ENCODE measurements at places on chromosomes 16 and 17.

DNA sequence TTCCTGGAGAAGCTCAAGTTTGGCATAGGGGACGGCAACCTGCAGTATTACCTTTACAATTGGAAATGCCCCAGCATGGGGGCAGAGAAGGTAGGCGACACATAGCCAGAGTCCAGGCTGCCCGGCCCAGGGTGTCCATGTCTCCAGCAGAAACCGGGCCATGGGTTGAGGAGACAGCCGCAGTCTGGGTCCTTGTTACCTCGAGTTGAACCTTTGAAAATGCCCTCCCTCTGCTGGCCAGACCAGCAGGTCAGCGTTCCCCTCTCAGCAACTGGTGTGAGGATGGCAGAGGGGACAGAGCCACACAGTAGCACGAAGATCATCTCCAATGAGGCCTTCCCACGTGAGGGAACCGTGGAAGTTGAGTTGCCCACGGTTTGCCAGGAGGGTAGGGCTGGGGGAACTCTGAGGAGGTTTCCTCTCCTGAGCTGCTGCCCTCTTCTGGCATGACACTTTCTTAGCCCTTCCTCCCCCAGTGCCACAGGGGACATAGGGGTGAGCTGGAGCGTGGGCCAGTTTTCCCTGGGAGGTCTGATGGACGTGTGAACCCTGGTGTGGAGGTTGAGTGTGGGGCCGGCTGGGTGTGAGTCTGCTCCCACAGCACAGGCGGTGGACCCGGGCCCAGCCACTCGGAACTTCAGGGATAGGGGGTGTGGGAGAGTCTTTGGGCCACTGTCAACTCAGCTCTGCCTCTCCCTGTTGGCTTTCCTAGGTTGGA is 27.2 kb downstream of the PLCD3 start:
- no peak for DNase-seq

- no peak for DNase-seq
These were observed 235.1 kb upstream of the RBFOX1 start for GRCh38 chr16:7097518-7097917.

GRCh38 chr16:83907631-83908250 is 8.8 kb downstream of the MLYCD start:
- no peak for DNase-seq

DNA sequence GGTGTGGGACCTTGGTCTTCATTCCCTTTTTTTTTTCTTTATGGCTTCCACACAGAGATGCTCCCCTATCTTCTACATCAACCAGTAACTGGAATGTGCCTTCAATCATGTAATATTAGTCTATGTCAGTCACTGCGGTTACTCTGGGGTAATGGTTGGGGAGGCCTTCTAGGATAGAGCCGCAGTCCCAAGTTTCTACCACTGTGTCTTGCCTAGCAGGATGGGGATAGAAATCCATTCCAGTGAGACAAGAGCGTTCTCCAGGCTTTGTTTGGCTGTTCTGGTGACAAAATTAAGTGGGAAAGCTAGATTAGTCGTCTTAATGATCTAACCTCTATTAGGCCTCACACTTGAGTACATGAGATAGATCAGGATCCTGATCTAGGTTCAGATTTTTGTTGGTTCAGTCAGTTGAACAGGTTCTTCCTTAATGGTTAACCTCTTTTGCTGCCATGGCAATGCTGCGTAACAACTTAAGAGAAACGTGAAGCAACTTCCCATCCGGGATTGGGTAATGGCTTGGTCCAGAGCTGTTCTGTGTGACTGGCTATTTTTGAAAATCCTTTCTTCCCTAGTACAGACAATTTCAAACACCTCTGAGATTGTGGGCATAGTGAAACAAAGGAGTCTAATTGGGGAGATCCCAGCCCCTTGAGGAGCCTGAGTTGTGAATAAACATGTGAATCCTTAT is 8.7 kb downstream of the MSL1 start:
- DNase-seq = no peak

GRCh38 chr17:74218436-74218835 is 5.1 kb downstream of the TTYH2 start:
- DNase-seq = no peak

GRCh38 chr17:27817731-27818130 is 17.4 kb upstream of the NOS2 start:
- DNase-seq = no peak

DNA sequence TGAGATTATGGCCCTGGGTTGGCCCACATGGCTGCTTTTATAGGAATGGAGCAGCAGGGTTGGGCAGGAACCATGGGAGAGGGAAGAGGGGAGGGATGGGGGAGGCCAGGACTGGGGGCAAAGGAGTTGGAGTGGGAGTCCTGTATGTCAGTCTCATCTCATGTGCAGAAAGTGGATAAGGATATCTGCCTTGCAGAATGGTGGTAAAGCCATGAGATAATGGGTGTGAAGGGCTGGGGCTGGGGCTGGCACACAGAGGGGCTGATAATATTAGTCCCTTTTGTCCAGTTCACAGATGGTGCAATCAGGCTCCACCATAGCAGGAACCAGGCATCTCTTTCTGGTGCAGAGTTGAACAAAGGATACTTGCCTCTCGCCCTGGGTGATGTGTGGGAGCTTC is 101.3 kb downstream of the MRM1 start:
- no peak for DNase-seq

GRCh38 chr16:16863672-16864071 is 484.7 kb downstream of the NPIPA7 start:
- no peak for DNase-seq

- DNase-seq = no peak
These were observed 160.0 kb upstream of the CCL2 start for GRCh38 chr17:34095106-34095505.

DNA sequence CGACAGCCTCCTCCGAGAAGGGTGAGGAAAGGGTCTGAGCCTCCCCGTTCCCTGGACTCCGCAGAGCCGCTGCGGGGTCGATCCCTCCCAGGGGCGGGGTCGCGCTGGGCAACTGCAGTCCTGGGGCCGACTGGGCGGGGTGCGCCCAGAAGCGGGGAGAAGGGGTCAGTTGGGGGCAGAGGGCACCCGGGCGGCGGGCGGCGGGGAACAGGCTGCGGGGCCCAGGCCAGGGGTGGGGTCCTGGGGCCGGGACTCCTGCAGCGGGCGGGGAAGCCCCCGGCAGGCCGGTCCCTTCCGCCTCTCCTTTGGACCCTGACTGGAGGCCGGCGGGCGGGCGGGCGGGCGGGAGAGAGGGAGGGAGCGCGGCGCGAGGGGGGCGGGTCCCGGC is 352 bp downstream of the GGNBP2 start:
- no peak for DNase-seq

GRCh38 chr16:4691666-4692412 is 1.5 kb upstream of the NUDT16L1 start:
- peak; percentile 45 for DNase-seq

- no peak for DNase-seq
These were observed 40.3 kb downstream of the SMURF2 start for GRCh38 chr17:64621772-64622171.

DNA sequence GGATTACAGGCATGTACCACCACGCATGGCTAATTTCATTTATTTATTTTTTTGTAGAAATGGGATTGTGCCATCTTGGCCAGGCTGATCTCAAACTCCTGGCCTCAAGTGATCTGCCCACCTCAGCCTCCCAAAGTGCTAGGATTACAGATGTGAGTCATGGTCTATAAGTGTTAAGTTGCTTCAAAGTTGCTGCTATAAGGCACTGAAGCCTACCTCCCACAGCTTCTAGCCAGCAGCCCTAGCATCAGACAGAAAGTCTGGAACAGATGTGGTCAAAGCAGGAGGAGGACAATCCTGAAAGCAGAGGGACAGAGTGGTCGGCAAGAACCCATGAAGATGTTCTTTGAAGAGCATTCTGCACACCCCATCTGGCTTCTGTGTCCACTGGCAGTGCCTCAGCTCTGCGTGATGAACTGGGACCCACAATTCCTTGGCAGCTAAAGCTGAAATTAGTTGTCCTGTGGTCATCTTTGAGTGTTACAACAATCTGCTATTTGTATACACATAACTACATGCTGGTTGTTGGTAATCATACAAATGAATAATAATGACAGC is 11.2 kb downstream of the MAP3K14 start:
- DNase-seq = no peak

DNA sequence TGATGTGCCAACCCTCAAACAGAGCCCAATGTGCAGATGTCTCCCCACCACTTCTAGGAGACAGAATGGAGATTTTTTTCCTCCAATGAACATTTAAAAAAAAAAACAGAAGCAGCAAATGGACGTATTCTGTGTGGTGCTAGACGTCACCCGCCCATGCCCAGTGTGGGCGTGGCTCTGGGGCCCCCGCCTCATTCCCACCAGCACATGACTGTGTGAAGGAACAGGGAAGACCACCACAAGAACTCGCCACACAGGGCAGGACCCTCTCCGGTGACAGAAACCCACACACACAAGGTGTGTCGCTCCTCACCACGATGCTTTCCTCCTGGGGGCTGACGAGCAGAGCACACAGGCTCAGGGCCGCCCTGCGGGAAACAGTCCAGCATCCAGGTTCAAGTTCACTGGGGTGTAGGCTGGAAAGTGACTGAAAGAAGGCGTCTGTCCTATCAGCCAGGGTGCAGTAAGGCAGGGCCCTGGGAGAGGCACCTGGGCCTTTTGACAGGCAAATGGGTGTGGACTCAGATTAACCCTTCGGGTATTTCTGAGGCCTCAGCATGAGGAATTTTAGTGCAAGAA is 53.5 kb downstream of the KLHDC4 start:
- DNase-seq = no peak
